ENCODE measurements at places on chromosomes 3 and 15.
A peak's percentile ranks its signal among the peaks of the same experiment; 100 is the strongest.

GRCh38 chr3:14252321-14253021 is 73.9 kb downstream of the LSM3 start:
- DNase-seq, result peak; percentile 78

GRCh38 chr15:68337826-68338225 is 60.3 kb downstream of the FEM1B start:
- no peak for DNase-seq

DNA sequence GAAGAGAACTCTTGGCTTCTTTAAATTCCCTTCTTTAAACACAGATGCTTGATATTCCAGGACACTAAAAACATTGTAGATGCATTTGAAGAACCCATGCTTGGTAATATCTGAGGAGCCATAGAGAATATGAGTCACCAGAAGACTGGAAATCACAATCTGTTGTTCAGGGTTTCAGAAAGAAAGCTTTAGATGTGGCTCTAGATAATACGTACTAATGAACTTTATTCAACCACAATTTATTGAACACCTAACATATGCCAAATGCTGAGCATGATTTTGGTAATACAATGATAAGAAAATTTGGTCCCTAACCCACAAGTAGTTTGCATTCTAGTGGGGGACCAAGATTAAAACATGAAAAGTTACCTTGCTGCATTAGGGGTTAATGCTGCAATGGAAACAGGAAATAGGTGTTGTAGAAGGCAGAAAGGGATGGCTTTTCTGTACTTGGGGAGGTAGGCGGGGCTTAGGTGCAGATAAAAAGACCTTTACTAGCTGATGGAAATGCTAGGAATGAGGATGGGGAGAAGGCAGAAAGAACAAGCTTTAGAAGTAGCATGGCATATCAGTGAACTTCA is 11.6 kb upstream of the PLD1 start:
- DNase-seq, result no peak

GRCh38 chr15:31042751-31043150 is 51.3 kb upstream of the MTMR10 start:
- DNase-seq, result peak; percentile 24

- DNase-seq, result no peak
These were observed 297.6 kb upstream of the C2CD4B start for GRCh38 chr15:62462721-62463120.

GRCh38 chr15:42233107-42233506 is 25.0 kb upstream of the VPS39 start:
- no peak for DNase-seq

DNA sequence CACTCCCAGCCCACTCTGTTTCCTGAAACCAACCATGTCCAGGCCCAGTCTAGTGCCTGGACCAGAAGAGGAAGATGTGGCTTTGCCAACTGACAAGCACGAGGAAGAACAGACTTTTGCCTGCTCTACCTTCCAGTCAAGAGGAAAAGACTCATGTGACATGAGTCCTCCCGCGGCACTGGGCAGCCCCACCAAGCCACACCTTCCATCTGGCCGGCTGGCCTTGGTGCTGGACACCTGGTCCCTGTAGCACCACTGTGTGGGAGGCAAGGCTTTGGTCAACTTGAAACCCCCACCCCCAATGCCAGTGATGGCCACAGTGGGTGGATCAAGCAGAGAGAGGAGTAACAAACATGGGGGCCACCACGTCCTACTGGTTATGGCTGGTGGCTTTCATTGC is 12.5 kb downstream of the CHDH start:
- DNase-seq, result no peak

DNA sequence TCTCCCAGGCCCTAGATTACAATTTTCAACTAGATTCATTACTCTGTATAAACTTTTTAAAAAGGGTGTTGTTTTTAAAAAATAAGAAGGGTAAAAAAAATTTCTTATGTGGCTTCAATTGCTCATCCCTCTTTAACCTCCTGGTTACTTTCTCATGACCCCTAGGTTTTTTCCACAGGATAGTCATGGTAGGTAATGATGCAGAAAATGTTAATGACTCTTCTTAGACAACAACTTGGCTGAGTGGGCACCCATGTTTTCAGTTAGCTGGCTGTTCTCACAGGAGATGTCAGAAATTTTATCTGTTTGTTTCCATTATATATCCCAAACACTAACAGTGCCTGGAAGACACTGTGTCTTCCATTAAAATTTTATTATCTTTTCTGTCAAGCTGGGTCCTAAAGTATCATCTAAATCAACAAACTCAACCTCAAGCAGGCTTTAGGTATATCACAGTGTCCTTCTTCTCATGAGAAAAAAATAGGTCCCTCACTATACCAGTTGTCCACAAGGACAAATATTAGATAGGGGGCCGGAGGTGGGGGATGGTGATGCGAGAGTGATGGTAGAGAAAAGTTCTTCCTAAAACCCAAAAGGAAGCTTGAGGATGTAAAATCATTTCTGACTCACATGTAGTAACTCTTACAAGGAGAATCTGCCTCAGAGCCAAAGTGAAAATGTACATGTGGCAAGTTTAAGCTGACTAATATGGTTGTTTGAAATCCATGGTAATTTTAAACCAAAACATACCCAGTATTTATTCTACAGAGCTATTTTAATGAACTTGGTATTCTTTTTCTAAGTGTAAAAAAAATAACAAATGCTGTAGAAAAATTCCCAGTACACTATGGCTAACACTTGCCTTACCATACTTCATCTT is 43.3 kb downstream of the PLOD2 start:
- peak; percentile 70 for DNase-seq

Measured in amniotic epithelial cell (primary cell).